Activated naive CD8-positive, alpha-beta T cell treated with anti-CD3 and anti-CD28 coated beads, Interleukin-2, amount 10 ng/mL, durations not matched to agents 7 days and 5 days (primary cell): ENCODE measurements at places on chromosomes 1 and 21. TPM values are rescaled to one million over a fixed set of nuclear protein-coding genes. Genes with fewer than 3 reads are reported as not detected.

GRCh38 chr21:34636961-34637360 is 22.0 kb upstream of the RCAN1 start:
- peaks cover 6% of the 10 kb centered on the region for H3K27me3 ChIP-seq
- no peak overlapping the region for H3K27ac ChIP-seq
- H3K4me3 ChIP-seq = no peak overlapping the region

- no peak for DNase-seq
- peaks cover 16% of the 10 kb centered on the region for H3K27me3 ChIP-seq
- H3K4me3 ChIP-seq = peak overlapping the region; percentile 33
- H3K27ac ChIP-seq = no peak overlapping the region
- H3K36me3 ChIP-seq = no peaks in the 10 kb centered on the region
- peaks cover 35% of the 10 kb centered on the region for H3K4me1 ChIP-seq
Observed at GRCh38 chr1:2526824-2527555, 594 bp upstream of the PANK4 start.

DNA sequence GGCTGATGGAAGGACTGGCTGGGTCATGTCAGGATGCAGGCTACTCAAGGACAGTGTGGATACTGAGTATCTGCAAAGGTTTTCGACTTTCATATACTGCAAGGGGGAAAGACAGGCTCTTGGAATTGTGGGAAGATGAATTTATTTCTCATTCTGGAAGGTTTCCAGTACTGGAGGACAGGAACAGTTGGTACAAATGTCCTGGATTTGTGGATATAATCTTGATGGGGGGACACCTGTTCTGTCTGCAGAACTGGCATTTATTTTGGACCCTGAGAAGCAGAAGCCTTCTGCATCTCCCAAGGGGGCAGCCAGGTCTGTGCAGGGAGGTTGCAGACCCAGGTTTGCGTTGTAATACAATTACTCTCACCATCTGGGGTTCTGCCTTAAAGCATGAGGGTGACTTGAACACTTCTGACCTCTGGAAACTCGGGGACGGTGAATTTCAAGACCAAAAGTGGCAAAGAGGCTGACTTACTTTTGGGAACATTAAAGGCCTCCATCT is 65.8 kb downstream of the NOS1AP start:
- H3K27ac ChIP-seq = no peak overlapping the region
- no peak overlapping the region for H3K4me3 ChIP-seq
- no peak for DNase-seq

Gene BMP8B
- 0.68 TPM for total RNA-seq

- peaks cover 29% of the 10 kb centered on the region for H3K4me1 ChIP-seq
- no peaks in the 10 kb centered on the region for H3K27me3 ChIP-seq
- H3K27ac ChIP-seq = peak within 1 kb of the TSS; percentile 86
- peak within 1 kb of the TSS; percentile 91 for H3K4me3 ChIP-seq
- peak; percentile 90 for DNase-seq
- H3K36me3 ChIP-seq = peaks cover 20% of the 10 kb centered on the region
Observed at GRCh38 chr1:6624710-6625583, at the start of gene THAP3. TSS of gene THAP3 (plus strand) at chr1:6624868. CDS start at chr1:6625219, 351 bp downstream.

GRCh38 chr1:170664828-170665612 is 1.1 kb downstream of the PRRX1 start:
- H3K27ac ChIP-seq = no peak overlapping the region
- peaks cover 29% of the 10 kb centered on the region for H3K4me1 ChIP-seq
- DNase-seq = peak; percentile 35

DNA sequence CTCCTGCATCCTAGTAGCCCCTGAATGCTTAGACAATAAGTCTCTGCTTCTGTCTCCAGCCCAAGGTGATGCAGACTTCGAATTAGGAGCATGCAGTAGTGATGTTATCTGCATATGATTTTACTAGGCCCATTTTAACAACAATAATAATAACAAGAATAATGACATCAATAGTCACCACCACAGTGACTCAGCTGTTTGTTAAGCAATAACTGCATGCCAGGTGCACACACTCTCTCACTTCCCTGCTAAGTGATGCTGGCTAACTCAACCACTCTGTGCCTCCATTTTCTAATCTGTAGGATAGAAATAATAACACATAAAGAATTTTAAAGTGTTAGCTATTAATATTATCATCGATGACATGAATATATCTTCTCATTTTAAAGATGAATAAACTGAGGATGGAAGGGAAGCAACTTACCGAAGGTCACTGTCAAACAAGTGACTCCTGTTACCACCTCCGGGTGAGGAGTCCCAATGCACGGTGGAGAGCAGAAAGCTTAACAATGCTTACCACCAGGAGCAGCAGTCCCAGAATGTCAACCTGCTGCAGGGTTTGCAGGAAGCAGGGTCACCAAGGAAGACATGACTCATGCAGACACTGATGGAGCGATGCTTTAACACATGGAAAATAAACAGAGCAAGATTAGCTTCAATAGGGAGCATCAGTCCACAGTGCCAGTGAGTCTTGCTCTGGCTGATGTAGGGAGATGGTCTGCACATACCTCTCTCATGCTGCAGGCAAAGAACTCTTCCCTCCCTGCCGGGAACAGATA is 290.2 kb downstream of the SPATA17 start:
- H3K4me3 ChIP-seq = no peak overlapping the region
- no peaks in the 10 kb centered on the region for H3K4me1 ChIP-seq
- no peaks in the 10 kb centered on the region for H3K36me3 ChIP-seq
- H3K27ac ChIP-seq = no peak overlapping the region

DNA sequence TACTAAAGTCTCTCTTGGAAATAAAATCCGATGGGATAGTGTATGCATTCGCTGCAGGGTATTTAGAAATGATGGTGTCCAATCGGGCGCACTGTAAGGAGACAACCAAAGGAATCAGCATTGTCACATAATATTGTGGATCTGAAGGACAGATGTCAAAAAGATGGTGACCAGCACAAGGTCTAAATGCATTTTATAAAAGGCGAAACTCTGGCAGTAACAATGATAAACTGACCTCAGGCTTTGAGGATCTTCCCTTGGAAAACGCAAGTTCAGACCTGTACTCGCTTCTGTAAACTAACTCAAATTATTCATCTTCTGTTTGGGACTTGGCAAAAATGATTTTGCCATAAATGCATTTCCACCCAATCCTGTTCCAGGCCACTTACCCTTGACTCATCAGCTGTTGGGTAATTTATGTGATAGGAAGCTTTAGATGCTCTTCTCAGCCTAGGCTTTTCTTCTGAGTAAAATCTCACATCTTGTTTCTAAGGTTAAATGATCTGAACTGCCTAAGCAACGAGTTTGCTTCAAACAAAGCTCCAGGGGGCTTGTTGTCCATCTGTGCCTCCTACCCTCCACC is 33.8 kb downstream of the STPG1 start:
- H3K27me3 ChIP-seq = no peaks in the 10 kb centered on the region
- H3K36me3 ChIP-seq = peaks cover 6% of the 10 kb centered on the region
- DNase-seq = no peak
- H3K4me3 ChIP-seq = no peak overlapping the region
- no peak overlapping the region for H3K27ac ChIP-seq

GRCh38 chr1:244012202-244012601 is 38.9 kb upstream of the ZBTB18 start:
- no peaks in the 10 kb centered on the region for H3K4me1 ChIP-seq
- H3K4me3 ChIP-seq = no peak overlapping the region
- no peak for DNase-seq
- no peaks in the 10 kb centered on the region for H3K36me3 ChIP-seq
- H3K27me3 ChIP-seq = peaks cover 4% of the 10 kb centered on the region

Gene SAMSN1
- 125 TPM for total RNA-seq

- no peak overlapping the region for H3K4me3 ChIP-seq
- no peak overlapping the region for H3K27ac ChIP-seq
- DNase-seq = no peak
- H3K27me3 ChIP-seq = peaks cover 9% of the 10 kb centered on the region
Observed at GRCh38 chr1:229989591-229990248, 77.3 kb upstream of the GALNT2 start.

DNA sequence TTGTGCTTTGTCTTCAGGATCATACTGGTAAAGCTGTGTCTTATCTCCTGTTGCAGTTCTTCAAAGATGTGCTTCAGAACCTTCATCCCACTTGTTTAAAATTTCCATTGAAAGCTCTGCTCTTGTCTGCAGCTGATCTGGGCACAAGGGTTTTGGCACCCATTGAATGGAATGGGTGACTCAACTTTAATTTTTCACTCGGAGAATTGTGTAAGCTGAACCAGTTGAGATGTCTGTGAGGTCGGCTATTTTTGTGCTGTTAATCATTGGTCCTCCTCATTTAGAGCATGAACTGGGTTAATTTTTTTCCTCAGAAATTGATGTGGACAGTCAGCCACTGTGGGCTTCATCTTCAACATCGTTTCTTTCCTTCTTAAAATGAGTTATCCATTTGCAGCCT is 252.1 kb downstream of the TM2D1 start:
- H3K27me3 ChIP-seq = peaks cover 10% of the 10 kb centered on the region
- H3K4me1 ChIP-seq = no peaks in the 10 kb centered on the region
- DNase-seq = no peak
- no peak overlapping the region for H3K27ac ChIP-seq

Gene GCSAML
- total RNA-seq = not detected
